ENCODE measurements at places on chromosomes 4 and X.

DNA sequence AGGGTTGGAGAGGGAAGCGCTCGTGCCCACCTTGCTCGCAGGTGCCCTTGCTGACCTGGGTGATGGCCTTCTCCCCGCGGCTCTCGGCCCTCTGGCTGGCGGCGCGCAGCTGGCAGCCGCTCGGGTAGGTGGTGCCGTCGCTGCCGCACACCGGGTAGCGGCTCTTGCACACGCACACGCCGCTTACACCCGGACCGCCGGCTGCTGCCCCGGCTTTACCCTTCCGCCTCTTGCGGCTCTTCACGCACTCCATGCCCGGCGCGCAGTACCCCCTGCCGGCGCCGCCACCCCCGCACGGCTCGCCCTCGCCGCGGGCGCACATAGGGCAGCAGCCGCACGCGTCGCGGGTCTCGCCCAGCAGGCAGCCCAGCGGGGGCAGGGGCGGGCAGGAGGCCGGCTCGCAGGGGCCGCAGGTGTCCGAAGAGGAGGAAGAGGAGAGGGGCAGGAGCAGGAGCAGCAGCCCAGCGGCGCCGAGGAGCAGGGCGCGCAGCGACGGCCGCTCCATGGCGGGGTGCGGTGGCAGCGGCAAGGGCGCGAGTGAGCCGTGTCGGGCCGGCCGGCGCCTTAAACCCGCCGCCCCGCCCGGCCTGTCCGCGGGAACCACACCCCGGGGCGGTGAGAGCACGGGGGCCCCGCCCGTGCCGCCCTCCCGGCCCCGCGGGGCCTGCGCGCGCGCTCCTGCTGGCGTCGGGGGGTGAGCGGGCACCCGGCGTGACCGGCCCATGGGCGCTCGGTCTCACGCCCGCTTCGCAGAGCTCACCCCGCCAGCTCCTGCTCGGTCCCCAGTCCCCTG, at the start of gene IGFBP7:
TSS of gene IGFBP7 (minus strand) at position 539 of the 793 bp plus-strand sequence. CDS start at position 505, 34 bp downstream.
- DNase-seq = no peak

- no peak for DNase-seq
These were observed 71.3 kb upstream of the VBP1 start for GRCh38 chrX:155144926-155145325.

- no peak for DNase-seq
These were observed 14.5 kb downstream of the CMC4 start for GRCh38 chrX:155056471-155056870.

DNA sequence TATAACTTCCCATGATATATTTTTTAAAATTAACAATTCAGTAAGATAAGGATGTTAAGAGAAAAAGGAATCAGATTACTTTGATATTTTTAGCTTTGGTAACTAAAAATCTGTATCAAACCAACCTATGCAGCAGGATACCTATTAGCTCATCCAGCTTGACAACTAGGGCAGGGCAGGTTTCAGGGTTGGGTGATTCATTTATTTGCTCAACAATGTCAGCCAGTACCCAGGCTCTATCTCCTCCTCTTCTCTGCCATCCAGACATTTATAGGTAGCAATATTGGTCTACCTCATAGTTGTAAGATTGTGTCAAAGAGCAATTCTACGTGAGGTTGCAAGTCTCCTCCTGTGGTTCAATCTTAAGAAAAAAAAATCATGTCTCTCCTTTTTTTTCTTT, 421.9 kb downstream of the ANKRD50 start:
- no peak for DNase-seq

- no peak for DNase-seq
These were observed 48.0 kb upstream of the CASK start for GRCh38 chrX:41971346-41971745.

GRCh38 chrX:47360423-47361179, 9.8 kb upstream of the ZNF157 start:
- DNase-seq = no peak

- DNase-seq = no peak
These were observed 29.2 kb downstream of the WFS1 start for GRCh38 chr4:6298852-6299251.

DNA sequence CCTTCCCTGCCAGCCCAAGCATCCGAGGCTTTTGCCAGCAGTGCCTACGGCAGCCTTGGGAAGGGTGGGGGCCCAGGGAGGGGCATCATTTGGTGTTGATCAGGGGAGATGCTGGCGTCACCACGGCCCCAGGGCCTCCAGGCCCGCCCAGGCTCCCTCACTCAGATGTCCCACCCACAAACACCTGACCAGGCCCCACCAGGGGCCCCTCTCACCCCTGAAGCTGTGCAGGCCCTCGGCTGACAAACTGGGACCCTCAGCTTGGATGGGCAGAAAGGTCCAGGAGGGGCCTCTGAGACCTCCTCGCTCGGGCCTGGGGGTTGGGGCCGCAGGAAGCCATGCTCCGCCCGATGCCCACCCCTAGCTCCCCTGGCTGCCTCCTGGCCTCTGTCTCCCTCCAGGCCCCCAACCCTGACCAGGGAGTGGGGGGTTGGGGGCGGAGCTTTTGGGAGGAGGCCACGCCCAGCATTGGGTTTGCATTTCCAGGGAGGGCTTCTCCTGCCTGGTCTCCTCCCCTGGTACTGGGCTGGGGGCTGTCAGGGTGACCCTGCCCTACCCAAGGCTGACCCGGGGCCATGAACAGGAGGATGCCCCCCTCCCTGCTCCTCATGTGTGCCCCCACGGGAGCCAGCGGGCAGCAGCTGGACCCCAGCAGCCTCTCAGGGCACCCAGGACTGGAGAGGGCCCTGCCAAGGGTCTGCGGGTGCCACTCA, 33.4 kb upstream of the SPON2 start:
- no peak for DNase-seq
